ENCODE measurements at places on chromosomes 11 and 22.

GRCh38 chr11:36376888-36377758 lies 81.0 kb downstream of the PRR5L start:
- no peak for DNase-seq

- no peak for DNase-seq
Measured at GRCh38 chr11:62431171-62431901, 12.5 kb downstream of the SCGB1A1 start.

DNA sequence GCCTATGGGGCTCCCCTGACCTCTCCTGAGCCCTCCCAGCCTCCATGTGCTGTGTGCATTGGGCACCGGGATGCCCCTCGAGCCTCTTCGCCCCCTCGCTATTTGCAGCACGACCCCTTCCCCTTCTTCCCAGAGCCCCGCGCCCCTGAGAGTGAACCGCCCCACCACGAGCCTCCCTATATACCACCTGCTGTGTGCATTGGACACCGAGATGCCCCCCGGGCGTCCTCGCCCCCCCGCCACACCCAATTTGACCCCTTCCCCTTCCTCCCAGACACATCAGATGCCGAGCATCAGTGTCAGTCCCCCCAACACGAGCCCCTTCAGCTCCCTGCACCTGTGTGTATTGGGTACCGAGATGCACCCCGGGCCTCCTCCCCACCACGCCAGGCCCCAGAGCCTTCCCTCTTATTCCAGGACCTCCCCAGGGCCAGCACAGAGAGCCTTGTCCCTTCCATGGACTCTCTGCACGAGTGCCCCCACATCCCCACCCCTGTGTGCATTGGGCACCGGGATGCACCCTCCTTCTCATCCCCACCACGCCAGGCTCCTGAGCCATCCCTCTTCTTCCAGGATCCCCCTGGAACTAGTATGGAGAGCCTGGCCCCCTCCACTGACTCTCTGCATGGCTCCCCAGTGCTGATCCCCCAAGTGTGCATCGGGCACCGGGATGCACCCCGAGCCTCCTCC lies 28.8 kb downstream of the TRIOBP start:
- DNase-seq: no peak

DNA sequence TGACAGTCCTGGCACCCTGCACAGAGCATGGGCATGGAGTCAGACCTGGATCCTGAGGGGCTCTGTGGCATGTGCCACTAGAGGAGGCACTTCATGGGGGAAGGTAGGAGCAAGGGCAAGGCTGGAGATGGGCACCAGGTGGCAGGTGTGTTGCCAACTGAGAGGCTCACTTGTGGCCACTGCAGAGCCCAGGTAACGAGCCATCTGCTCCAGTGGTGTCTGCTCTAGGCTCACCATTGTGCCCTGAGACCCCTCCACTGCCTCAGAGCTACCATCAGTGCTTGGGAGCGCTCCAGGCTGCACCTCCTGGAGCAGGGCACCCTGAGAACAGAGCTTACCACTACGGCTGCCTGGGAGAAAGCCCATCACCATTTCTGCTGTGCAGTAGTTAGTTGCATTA lies 1.3 kb upstream of the ZDHHC8 start:
- no peak for DNase-seq
